ENCODE measurements at places on chromosomes 2 and 18.
A peak's percentile ranks its signal among the peaks of the same experiment; 100 is the strongest.

DNA sequence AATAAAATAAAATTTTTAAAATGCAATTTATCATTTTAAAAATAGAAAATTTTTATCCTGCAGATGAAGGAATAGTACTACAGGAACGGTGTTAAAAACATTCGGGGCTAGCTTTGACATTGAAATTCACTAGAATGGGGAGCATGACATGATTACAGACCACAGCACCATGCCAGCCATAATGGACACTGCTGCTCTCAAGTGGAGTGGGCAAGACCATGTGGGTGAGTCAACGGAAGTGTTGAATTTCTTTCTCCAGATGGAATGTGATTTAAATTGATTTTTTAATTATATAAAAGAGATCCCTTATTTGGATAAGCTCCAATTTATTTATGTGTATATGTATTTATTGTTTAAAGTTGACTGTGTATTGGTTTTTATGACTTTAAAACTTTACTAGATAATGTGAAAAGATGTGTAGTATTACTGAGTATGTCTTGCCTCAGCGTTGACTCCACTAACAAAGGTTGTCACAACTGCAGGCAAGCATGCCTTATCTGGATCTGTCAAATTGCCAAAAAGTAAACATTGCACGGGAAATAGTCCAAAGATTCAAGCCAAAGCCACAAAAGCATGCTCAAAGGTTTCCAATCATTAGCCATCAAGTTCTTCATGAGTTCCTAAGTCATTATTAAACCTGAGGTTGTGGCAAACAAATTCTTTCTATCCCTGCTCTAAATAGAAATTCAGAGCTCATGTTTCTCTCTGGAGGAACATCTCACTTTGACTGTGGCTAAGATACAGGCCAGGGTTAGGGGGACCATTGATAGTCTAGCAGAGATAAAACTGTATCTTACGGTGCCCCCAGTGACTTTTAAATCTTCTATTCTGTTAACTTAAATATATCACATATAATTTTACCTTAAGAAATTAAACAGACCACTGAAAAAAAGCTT is 536.9 kb downstream of the TMX3 start:
- no peak for DNase-seq

- DNase-seq: no peak
Measured at GRCh38 chr2:119713819-119714490, 35.0 kb downstream of the TMEM177 start.

DNA sequence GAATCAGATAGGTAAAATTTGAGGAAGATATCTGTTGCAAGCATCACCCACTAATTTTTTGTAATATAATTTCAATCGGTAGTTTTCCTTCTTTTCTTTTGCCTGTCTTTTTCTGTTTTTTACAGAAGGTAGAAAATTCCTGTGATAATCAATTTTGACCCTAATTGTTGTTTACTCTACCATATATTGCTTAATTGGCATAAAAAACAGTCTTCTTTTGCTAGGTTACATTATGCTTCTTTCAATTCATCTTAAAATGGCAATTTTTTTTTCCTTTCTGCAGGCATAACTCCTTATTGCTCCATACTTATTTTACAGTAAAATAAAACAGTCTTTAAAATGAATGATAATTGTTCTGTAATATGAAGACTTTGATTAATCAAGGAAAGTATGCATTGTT is 286.2 kb upstream of the LRP1B start:
- no peak for DNase-seq

- no peak for DNase-seq
Measured at GRCh38 chr2:177669625-177670330, 277.2 kb downstream of the AGPS start.

DNA sequence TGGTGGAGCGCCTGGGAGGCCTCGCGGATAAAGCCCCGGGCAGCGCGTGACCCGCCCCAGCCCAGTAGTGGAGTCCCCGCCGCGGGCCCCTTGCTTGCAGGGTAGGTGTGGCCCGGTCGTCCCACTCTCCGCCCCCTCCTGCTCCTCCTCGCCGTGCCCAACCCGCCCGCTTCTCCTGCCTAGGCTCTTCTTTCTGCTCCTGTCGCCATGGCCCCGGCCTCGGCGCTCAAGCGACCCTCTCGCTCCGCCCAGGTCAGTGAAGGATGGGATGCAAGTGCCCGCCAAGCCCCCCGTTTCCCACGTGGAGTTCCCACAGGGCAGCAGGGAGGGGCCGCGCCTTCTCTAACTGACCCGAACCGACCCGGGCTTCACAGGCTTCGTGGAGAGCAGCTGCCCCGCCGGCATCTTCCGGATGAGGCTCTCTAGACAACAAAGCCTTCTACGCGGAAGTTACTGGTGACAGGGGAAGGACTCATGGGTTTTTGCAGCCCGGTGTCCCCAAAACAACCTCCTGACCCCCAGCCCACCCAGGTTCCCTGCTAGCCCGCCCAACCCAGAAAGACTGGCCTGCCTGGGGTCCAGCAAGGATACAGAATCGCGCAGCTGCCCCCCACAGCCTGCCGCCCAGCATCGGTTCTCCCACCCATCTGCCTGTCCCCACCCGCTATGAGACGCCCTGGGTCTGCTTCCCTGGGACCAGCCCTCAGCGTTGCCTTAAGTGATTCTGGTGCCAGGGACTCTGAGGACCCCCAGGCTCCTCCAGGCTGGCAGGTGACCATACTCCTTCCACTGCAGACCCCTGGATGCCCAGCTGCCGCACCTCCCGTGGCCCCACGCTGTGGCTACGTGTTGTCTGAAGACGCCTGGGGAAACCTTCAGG is 32.8 kb downstream of the TTC32 start:
- peak; percentile 26 for DNase-seq

GRCh38 chr2:9552219-9553178 is 3.1 kb downstream of the ADAM17 start:
- peak; percentile 99 for DNase-seq

- DNase-seq: peak; percentile 35
Measured at GRCh38 chr18:47986620-47987387, 56.3 kb upstream of the SMAD2 start.
